Stimulated activated CD4-positive, alpha-beta T cell treated with anti-CD3 and anti-CD28 coated beads, Interleukin-12 subunit alpha, Interleukin-12 subunit beta, amount 100 ng/mL, for 24 hours (primary cell): ENCODE measurements at places on chromosomes 7 and 10.

- DNase-seq = no peak
Measured at GRCh38 chr10:87589645-87590051, 70.0 kb upstream of the PAPSS2 start.

- no peak for DNase-seq
Measured at GRCh38 chr10:133316266-133316665, 7.6 kb downstream of the ZNF511 start.

DNA sequence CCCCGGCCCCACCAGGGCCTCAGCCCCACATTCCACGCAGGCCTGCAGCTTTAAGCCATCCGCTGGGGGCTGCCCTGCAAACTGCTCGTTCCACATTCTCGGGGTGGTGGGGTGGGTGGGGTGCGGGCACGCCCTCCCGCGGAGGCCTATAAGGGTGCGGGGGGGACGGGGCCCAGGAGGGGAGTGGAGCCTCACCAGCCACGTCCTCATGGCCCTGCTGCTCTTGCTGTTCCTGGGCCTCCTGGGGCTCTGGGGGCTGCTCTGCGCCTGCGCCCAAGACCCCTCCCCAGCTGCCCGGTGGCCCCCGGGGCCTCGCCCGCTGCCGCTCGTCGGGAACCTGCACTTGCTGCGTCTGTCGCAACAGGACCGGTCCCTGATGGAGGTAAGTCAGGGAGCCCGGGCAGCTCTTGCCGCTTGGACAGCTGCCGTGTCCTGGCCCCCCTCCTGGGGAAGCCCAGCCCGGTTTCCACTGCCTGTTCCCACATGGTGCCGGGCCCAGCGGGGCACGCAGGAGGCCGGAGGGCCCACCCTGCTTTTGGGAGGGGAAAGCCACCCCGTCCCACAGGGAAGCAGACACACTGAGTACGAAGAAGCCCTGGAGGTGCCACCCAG, at the start of gene CYP2W1:
TSS of gene CYP2W1 (plus strand) at position 178 of the 612 bp plus-strand sequence. CDS start at position 209, 31 bp downstream.
- DNase-seq = no peak

- DNase-seq = no peak
Measured at GRCh38 chr10:43167498-43167889, 29.2 kb downstream of the CSGALNACT2 start.

GRCh38 chr7:37598824-37599223, 84.7 kb upstream of the GPR141 start:
- no peak for DNase-seq

DNA sequence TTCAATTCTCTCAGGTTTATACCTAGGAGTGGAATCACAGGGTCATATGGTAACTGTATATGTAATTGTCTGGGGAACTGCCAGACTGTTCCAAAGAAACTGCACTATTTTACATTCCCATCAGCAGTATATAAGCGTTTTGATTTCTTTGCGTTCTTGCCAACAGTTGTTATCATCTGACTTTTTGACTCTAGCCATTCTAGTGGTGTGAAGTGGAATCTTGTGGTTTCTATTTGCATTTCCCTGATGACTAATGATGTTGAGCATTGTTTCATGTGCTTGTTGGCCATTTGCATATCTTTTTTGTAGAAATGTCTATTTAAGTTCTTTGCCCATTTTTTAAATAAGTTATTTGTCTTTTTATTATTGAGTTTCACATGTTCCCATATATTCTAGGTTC, 44.3 kb upstream of the ZC3HAV1 start:
- DNase-seq = no peak

GRCh38 chr10:43420369-43421200, 11.6 kb upstream of the HNRNPF start:
- peak; percentile 62 for DNase-seq

- DNase-seq = no peak
Measured at GRCh38 chr10:43287056-43288007, 20.5 kb upstream of the RASGEF1A start.

DNA sequence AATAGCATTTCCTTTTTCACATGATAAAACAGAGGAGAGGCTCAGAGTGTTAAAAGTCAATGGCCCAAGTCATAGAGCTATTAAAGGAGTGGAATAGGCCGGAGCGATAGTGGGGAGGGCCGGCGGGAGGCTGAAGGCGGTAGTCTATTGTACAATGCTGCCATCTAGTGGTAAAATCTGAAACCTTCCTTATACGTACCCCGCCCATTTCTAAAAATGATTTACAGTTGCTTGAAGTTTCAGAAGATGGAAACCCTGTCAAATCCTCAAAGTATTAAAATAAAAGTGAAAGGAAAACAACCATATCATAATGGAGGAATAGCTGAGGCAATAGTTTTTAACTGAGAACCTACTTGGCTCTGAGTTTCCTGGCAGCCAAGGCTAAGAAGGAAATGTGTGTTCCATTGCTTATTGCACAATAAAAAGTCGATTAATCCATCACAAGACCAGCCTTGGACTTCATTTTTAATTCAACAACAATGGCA, 209.1 kb downstream of the CCSER2 start:
- no peak for DNase-seq

- DNase-seq = no peak
Measured at GRCh38 chr10:81280497-81281479, 594.2 kb upstream of the NRG3 start.

DNA sequence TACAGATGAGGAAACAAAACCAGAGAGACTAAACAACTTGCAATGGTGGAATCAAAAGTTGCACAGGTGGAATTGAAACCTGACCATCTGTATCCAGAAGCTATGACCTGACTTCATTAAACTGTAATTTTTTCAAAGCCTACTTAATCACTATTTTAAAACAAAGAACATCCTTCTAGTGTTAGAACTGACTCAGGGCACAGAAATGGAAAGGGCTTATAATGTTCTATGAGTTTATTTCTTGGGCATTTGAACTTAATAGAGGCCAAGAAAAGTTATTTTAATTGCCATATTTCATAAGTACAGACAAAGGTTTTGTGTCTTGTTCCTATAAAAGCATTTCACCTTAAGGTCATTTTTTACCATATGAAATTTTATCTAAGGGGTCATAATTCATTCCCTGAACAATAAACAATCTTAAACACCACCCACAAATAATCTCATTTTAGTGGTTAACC, 8.8 kb downstream of the ITGB1 start:
- DNase-seq = no peak

DNA sequence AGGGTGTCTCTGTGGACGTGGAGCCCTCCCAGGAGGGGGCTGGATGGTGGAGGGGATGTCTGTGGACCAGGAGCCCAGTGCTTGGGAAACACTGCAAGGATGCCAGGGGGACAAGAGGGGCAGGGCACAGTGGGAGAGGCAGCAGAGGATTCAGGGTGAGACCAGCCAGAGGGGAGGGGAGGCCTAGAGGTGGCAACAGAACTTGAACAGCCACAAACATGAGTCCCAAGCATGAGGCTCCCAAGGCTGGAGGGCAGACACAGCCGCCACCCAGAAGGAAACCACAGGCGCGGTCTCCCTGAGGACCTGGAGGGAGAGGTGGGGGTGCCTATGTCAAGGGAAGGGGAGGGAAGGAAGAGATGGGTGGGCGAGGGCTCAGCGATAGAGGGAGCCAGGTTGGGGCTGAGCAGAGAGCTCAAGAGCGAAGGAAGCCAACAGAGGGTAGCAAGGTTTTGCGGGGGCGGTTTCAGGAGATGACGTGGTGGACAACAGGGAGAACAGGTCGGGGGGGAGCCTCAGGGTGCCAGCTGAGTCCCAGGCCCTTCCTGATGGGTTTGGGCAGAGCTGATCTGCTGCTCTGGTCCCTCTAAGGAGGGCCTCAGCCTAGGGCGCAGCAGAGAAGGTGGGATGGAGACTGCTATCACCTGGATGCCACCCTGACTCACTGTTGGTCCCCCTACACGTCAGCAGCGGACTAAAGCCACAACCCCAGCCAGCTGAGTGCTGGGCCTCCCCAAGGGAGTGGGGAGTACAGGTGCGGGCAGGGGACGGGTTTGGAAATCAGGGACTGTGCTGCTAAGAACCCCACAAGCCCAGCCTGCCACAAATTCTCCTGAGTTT, 6.7 kb upstream of the PILRA start:
- DNase-seq = no peak

- no peak for DNase-seq
Measured at GRCh38 chr7:155357573-155358041, 59.9 kb downstream of the INSIG1 start.

DNA sequence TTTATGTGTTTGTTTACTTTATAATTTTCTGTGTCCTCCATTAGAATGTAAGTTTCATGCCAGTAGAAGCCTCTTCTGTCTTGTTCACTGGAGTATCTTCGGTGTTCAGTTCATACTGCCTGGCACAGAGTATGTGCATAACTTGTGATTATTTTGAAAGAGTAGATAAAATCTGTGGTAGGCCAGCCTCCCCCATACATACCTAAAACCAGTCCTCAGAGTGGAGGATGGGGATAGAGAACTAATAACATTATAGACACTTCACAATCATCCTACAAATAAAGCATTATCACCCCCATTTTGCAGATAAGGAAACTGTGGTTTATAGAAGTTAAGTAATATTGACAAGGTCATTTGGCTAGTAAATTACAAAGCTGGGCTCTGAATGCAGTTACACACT, 28.0 kb downstream of the VIM start:
- no peak for DNase-seq

DNA sequence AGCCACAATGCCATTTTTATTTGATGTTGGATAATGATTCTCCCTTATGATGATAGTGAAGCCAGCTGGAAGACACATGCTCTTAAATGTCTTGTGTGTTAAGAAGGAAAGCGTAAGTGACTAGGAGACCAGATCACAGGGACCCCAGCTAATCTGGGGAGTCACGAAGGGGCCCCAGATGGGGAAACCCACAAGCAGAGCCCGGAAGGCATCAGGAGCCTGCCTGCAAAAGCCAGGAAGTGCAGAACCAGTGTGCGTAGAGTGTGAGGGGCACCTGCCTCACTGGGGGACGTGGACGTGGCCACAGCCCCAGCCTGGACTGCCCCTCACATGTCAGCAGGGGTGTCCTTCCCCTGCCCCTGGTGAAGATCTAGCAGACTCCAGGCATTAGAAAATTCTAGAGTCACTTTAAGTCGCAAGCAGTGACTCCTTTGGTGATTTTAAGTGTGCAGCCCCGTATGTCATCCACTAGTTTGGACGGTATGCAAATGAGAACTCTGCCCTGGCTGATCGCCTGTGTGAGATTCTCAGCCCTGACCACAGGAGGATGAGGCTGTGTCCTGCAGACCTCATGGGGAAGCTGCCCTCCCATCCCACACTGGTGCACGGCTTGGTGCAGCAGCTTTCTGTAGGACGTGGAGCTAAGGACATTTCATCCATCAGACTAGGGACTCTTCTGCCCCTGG, 243.0 kb downstream of the WDR37 start:
- DNase-seq = no peak

GRCh38 chr10:29841724-29842649, 207.2 kb upstream of the SVIL start:
- no peak for DNase-seq

- DNase-seq = no peak
Measured at GRCh38 chr10:90484518-90484917, 373.3 kb downstream of the HTR7 start.

DNA sequence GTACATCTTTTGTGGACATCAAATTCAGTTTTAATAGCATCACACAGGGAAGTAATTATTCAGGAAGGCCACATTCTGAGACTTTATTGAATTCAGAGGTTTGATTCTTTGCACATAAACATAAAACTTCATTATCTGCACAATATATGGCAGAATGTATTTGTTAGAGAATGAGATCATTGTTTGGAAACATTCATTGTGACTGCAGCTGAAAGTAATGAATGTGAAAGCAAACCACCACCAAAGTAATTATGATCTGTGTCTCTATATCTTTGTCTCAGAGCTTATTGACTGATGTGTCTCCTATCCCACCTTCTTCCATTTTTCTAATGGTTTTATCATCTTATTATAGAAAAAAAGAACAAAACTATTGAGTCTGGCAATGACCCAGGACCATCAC, 340.9 kb upstream of the PCDH15 start:
- no peak for DNase-seq
